HepG2 (cell line): ENCODE measurements at places on chromosomes 1 and 21. TPM values are rescaled to one million over a fixed set of nuclear protein-coding genes. Genes with fewer than 3 reads are reported as not detected.
A peak's percentile ranks its signal among the peaks of the same experiment; 100 is the strongest.

DNA sequence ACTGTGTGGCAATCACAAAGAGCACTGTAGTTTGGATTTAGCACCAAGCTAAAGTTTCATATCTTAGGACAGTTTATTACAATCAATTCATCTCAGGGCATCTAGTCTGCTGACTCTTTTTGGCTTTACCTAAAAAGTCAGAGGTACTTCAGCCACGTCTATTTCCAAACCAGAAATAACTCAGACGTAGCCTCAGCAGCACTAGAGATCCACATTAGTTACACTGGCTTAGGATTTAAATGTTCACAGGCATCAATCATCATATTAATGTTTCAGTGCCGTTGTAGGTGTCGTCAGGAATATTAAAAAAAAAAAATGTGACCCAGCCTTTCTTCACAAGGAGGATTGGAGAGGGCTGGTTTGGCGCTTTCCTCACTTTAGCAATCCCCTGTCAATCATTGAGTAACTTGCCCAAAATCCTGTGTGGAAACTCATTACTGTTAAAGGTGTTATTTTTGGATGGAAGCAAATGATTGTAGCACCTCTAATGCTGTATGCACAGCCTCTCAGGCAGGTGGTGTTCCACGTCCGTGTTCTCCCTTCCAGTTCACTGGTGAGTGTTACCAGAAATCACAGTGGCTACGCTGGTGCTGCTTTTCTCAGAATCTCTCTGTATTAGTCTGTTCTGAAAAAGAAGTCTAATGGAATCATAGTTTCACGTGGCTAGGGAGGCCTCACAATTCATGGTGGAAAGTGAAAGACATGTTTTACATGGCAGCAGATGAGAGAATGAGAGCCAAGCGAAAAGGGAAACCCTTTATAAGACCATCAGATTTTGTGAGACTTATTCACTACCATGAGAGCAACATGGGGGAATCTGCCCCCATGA, 45.4 kb downstream of the NEK7 start:
- no peaks in the 10 kb centered on the region for H3K36me3 ChIP-seq
- no peaks in the 10 kb centered on the region for H3K27me3 ChIP-seq
- no peaks in the 10 kb centered on the region for H3K4me1 ChIP-seq
- no peak overlapping the region for H3K4me3 ChIP-seq

- no peaks in the 10 kb centered on the region for H3K36me3 ChIP-seq
- no peaks in the 10 kb centered on the region for H3K4me1 ChIP-seq
- peak; percentile 32 for DNase-seq
- no peaks in the 10 kb centered on the region; the same call in 1 of the 2 replicates for H3K27me3 ChIP-seq
- H3K27ac ChIP-seq, result no peak overlapping the region
Measured at GRCh38 chr1:166952002-166952746, 23.2 kb downstream of the ILDR2 start.

GRCh38 chr1:86546787-86547221, at the start of gene CLCA4:
Gene CLCA4, plus strand, starts transcription at chr1:86547078. Its CDS starts 42 bp downstream, at chr1:86547120.
- H3K27me3 ChIP-seq, result peaks cover 3% of the 10 kb centered on the region; the same call in 2 of the 3 replicates
- H3K4me1 ChIP-seq, result no peaks in the 10 kb centered on the region
- DNase-seq, result no peak
- no peak within 1 kb of the TSS for H3K27ac ChIP-seq

GRCh38 chr1:27606708-27607238, 2.8 kb upstream of the AHDC1 start:
- peak overlapping the region; percentile 50 for H3K4me3 ChIP-seq
- DNase-seq, result peak; percentile 53
- 0 out of 3 replicates have a peak, but pooled peaks cover 8% of the 10 kb centered on the region for H3K27me3 ChIP-seq
- H3K36me3 ChIP-seq, result no peaks in the 10 kb centered on the region
- H3K4me1 ChIP-seq, result peaks cover 62% of the 10 kb centered on the region

The METTL18 gene
- total RNA-seq, result 6.7 and 11.2 TPM in 2 replicates

The VHLL gene
- 0.24 TPM in 1 of 2 replicates, not detected in the other for total RNA-seq

The SYT11 gene
- 0.08 and 0.22 TPM in 2 replicates for total RNA-seq

The DHX9 gene
- total RNA-seq, result 211 and 292 TPM in 2 replicates

The COL6A1 gene
- 0.46 and 3.1 TPM in 2 replicates for total RNA-seq

The OR10Z1 gene
- not detected in 2 replicates for total RNA-seq

The GOLT1A gene
- total RNA-seq, result 19.4 and 28.0 TPM in 2 replicates
